Heart left ventricle (tissue), 16 donors: ENCODE measurements at places on chromosomes 11 and 22. TPM values are rescaled to one million over a fixed set of nuclear protein-coding genes. Genes with fewer than 3 reads are reported as not detected.

GRCh38 chr11:3635641-3636375, 6.0 kb downstream of the ART5 start:
- H3K4me3 ChIP-seq: no peak overlapping the region
- no peak overlapping the region for H3K27ac ChIP-seq
- DNase-seq: no peak
- no peaks in the 10 kb centered on the region for H3K36me3 ChIP-seq

The OR10A2 gene
- total RNA-seq: not detected

GRCh38 chr11:3786781-3787428, 10.4 kb downstream of the NUP98 start:
- H3K36me3 ChIP-seq: peaks cover 17% of the 10 kb centered on the region
- no peak for DNase-seq
- peaks cover 23% of the 10 kb centered on the region for H3K4me1 ChIP-seq
- no peak overlapping the region for H3K27ac ChIP-seq

GRCh38 chr11:106286881-106287504, 209.5 kb downstream of the AASDHPPT start:
- no peaks in the 10 kb centered on the region for H3K27me3 ChIP-seq
- no peak for DNase-seq
- H3K4me1 ChIP-seq: no peaks in the 10 kb centered on the region
- H3K4me3 ChIP-seq: no peak overlapping the region
- H3K36me3 ChIP-seq: no peaks in the 10 kb centered on the region

- DNase-seq: no peak
- no peak overlapping the region for H3K4me3 ChIP-seq
- no peak overlapping the region for H3K27ac ChIP-seq
- peaks cover 4% of the 10 kb centered on the region for H3K4me1 ChIP-seq
- H3K27me3 ChIP-seq: no peaks in the 10 kb centered on the region
These were observed 28.0 kb upstream of the CABP7 start for GRCh38 chr22:29691636-29692326.

GRCh38 chr22:17303840-17304779, 65.2 kb upstream of the CECR2 start:
- H3K27ac ChIP-seq: no peak overlapping the region
- H3K4me3 ChIP-seq: no peak overlapping the region
- no peaks in the 10 kb centered on the region for H3K4me1 ChIP-seq

DNA sequence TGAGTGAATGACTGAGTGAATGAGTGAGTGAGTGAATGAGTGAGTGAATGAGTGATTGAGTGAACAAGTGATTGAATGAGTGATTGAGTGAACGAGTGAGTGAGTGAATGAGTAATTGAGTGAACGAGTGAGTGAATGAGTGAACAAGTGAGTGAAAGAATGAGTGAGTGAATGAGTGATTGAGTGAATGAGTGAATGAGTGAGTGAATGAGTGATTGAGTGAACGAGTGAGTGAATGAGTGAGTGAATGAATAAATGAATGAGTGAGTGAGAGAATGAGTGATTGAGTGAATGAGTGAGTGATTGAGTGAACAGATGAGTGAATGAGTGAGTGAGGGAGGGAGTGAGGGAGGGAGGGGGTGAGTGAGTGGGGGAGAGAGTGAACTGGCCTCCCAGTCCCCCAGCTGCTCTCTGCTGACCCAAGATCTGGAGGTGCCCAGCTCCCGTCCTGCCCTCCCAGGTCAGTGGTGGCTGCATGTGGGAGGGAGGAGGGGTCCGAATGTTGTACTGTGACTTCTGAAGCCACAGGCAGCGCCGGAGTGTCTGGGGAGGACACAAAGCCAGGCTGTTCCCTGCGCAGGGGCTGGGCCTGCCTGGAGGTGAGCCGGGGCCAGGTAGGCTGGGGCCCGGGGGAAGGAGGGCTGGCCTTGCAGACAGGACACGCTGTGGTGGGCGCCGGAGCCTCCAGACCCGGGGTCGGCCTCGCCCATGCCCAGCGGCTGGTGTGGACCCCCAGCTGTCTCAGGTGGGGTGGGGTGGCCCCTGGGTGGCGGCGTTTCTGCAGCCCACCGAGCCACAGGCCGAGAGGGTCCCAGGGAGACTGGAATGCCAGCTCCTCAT, 17.8 kb upstream of the PIM3 start:
- no peak for DNase-seq
- no peaks in the 10 kb centered on the region for H3K27me3 ChIP-seq
- no peaks in the 10 kb centered on the region for H3K36me3 ChIP-seq
- peaks cover 10% of the 10 kb centered on the region for H3K4me1 ChIP-seq

GRCh38 chr11:8381343-8381742, 117.7 kb upstream of the LMO1 start:
- no peak for DNase-seq
- H3K4me1 ChIP-seq: no peaks in the 10 kb centered on the region
- no peak overlapping the region for H3K4me3 ChIP-seq
- H3K27me3 ChIP-seq: no peaks in the 10 kb centered on the region
- H3K36me3 ChIP-seq: no peaks in the 10 kb centered on the region

GRCh38 chr11:1650918-1651262, 21.3 kb downstream of the KRTAP5-5 start:
- H3K4me3 ChIP-seq: no peak overlapping the region
- no peaks in the 10 kb centered on the region for H3K27me3 ChIP-seq
- H3K36me3 ChIP-seq: no peaks in the 10 kb centered on the region
- no peak for DNase-seq

GRCh38 chr11:114651145-114651718, 27.1 kb upstream of the NXPE2 start:
- no peaks in the 10 kb centered on the region for H3K4me1 ChIP-seq
- H3K36me3 ChIP-seq: no peaks in the 10 kb centered on the region
- H3K27ac ChIP-seq: no peak overlapping the region
- no peaks in the 10 kb centered on the region for H3K27me3 ChIP-seq
- H3K4me3 ChIP-seq: no peak overlapping the region

DNA sequence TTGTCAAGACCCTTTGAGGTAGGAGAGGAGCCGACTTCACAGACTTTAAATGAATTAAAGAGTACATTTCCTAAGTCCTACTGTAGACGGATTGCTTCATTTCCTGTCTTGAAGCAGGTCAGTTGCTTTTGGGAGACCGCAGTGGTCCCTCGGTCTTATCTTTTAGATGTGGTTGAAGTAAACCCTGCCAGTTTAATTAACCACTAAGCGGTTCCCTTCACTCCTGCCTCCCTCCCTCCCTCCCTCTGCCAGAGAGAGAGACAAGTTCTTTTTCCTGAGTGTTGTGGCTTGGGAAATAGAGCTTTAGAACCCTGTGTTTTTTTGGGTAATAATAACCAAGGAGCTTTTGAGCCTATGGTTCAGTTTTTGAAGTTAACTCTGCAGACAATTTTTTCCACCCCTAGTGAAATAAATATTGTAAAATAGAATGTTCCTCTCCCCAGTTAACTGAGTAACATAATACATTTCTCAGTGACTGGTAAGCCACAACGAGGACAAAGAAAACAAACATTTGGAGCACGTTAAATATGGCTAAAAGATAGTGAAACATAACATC, 147.5 kb downstream of the LDLRAD3 start:
- DNase-seq: no peak
- no peak overlapping the region for H3K27ac ChIP-seq
- H3K27me3 ChIP-seq: no peaks in the 10 kb centered on the region
- no peaks in the 10 kb centered on the region for H3K36me3 ChIP-seq
- H3K4me3 ChIP-seq: no peak overlapping the region

The KLHDC7B gene
- total RNA-seq: not detected

- H3K36me3 ChIP-seq: peaks cover 5% of the 10 kb centered on the region
- H3K4me1 ChIP-seq: no peaks in the 10 kb centered on the region
- H3K27me3 ChIP-seq: peaks cover 12% of the 10 kb centered on the region
- H3K27ac ChIP-seq: no peak overlapping the region
These were observed 88.4 kb downstream of the PDE2A start for GRCh38 chr11:72585762-72586311.

- no peak for DNase-seq
- H3K27ac ChIP-seq: no peak overlapping the region
- H3K27me3 ChIP-seq: no peaks in the 10 kb centered on the region
- H3K4me1 ChIP-seq: no peaks in the 10 kb centered on the region
- no peak overlapping the region for H3K4me3 ChIP-seq
- H3K36me3 ChIP-seq: no peaks in the 10 kb centered on the region
These were observed 360.8 kb downstream of the TBC1D22A start for GRCh38 chr22:47123006-47123826.

DNA sequence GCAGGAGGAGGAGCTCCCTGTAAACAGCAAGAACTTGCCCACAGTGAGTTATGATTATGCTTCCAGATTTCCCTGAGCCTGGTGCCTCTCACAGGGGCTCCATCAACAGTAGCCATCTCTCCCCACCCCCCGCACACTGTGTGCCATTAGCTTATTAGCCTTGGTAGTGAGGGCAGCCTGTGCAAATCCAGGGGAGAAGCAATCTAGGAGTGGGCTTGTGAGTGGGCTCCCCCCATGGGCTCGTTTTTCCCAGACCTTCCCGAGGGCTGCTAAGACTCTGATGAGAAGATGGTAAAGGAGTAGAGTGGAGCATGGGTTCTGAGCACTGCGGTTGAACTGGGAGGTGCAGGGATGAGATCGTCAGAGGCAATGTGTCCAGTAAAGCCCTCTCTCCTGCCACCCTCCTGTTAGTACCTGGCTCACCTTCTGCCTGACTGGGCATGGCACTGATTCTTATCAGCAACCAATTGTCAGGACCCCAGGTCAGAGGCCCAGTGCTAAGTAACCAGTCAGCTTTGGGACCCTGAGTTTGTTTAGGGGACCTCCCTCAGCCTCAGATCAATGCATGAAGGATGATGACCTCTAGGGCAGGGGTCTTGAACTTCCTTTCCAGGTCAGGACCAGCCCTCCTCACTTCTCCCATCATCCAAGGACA, 38.4 kb upstream of the TP53I11 start:
- H3K27ac ChIP-seq: no peak overlapping the region
- no peaks in the 10 kb centered on the region for H3K4me1 ChIP-seq
- no peaks in the 10 kb centered on the region for H3K36me3 ChIP-seq
- DNase-seq: no peak
- H3K27me3 ChIP-seq: no peaks in the 10 kb centered on the region

The MYOD1 gene
- total RNA-seq: not detected
